ENCODE measurements at places on chromosomes 3 and 15. TPM values are rescaled to one million over a fixed set of nuclear protein-coding genes. Genes with fewer than 3 reads are reported as not detected.
A peak's percentile ranks its signal among the peaks of the same experiment; 100 is the strongest.

KY gene
- not detected for total RNA-seq

CORO2B gene
- 5.9 TPM for total RNA-seq

RASGRP1 gene
- 0.12 TPM for total RNA-seq

PRR20G gene
- total RNA-seq, result not detected

HYKK gene
- total RNA-seq, result 6.8 TPM

AGBL1 gene
- total RNA-seq, result not detected

ZBBX gene
- total RNA-seq, result not detected

DNA sequence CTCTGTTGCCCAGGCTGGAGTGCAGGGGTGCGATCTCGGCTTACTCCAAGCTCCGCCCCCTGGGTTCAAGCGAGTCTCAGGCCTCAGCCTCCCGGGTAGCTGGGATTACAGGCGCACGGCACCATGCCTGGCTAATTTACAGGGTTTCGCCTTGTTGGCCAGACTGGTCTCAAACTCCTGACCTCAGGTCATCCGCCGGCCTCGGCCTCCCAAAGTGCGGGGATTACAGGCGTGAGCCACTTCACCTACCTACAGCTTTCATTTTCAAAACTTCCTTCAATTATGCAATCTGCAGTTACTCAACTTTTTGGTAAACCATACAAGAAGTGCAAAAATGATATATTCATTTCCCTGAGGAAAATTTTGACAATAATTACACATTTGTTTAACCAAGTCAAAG is 14.0 kb downstream of the NANOGP8 start:
- DNase-seq, result no peak

DNA sequence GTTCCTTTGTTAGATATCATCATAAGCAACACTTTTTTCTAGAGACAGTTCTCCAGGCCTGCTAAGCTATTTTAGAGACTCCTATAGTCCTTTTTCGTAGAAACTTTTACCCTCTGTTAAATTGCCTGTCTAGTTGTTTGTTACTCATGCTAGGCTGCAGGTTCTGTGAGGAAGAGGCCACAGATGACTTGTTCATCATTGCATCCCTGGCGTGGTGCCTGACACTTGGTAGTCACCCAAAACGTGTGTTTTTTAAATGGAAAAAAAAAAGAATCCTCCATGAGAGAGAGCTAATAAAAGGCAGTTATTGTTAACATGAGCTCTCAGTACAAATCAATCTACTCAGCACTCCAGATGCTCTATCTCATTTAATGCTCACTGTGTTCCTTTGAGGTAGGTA is 35.1 kb downstream of the CCDC54 start:
- peak; percentile 59 for DNase-seq

- no peak for DNase-seq
Measured at GRCh38 chr3:52248816-52249547, 3.4 kb downstream of the PPM1M start.

DNA sequence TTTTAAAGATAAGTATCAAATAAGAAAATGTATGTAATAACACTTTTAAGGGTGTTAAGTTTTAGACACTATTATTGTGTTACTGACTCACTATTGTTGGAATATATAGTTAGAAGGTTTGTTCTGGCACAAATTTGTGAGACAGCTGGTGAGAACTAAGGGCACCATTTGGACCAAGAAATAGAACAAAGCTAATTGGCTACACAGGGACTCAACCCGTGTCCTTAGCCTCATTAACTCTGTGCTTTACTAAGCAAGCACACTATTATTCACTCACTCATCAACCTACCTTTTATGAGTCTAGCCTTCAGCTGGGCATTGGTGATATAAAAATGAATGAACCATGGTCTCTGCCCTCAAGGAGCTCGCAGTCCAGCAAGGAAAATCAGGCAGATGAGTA is 4.1 kb upstream of the UNC13C start:
- DNase-seq, result no peak

- peak; percentile 32 for DNase-seq
Measured at GRCh38 chr15:51758645-51759044, 7.2 kb downstream of the TMOD2 start.

DNA sequence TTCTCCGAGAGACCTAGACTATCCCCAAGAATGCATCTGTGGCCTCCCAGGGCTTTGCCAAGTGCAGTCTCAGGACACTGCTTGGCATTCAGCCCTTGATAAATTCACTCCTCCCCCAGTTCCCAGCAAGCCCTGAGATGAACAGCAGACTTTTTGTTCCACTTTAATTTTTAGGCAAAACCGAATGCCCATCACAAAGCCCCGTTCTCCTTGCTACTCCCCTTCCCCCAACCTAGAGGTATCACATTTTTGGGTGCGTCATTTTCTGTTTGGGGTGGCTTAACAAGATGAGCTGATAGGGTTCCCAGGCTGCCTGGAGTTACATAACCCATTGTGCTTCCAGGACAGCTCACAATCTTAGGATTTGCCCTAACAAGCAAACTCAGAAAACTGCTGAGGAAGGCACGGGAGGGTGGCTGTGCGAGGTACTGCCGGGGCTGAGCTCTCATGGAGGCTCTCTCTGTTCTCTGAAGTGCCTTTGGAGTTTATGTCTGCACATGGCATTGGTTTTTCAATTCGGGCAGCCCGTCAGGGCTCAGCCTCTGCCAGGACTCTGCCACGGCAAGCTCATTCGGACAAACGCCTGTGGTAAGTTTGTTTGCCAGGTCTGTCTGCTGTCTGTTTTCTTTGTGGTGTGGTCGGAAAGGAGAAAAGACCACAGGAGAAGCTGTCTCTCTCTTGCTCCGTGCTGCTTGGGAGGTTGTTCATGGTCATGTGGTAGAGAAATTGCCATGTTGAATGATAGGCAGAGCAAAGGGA is at the start of gene TRAK1:
Gene TRAK1, plus strand, starts transcription at position 385 of the 759 bp plus-strand sequence. Its CDS starts 113 bp downstream, at position 498.
- peak; percentile 82 for DNase-seq
